ENCODE measurements at places on chromosomes 5 and 9.
A peak's percentile ranks its signal among the peaks of the same experiment; 100 is the strongest.

GRCh38 chr9:3446313-3446712 is 79.5 kb downstream of the RFX3 start:
- DNase-seq: no peak

DNA sequence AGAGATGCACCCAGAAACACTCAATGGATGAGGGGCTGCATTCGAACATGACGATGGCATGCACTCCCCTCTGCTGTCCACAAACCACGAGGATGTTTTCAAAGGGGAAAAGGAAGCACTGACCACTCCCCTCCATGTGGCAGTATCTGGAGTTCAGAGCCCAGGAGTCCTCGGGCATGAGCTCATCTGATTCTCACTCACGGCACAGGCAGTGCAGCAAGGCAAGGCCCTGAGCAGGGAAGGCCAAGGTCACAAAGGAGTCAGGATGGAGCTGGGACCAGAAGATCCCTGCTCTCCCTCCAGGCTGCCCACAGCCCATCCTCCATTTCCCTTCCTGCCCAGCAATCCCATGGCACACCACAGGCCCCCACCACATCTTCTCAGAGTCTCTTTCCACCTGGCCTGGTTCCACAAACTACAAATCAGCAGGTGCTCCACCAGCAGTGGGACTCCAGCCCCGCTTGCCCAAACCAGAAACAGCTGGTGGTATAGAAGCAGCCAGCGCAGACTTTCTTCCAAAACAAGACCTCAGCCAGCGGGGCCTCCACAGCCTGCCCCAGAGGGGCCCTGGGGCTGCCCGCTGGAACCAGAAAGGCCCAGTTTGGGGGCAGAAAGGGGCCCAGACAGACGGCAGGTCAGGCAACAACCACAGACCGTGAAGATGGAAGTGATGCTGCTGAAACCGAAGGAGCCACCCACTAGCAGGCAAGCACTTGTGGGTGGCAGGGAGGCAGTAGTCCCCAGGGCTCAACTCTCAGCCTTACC is 12.2 kb downstream of the TNIP1 start:
- peak; percentile 82 for DNase-seq

DNA sequence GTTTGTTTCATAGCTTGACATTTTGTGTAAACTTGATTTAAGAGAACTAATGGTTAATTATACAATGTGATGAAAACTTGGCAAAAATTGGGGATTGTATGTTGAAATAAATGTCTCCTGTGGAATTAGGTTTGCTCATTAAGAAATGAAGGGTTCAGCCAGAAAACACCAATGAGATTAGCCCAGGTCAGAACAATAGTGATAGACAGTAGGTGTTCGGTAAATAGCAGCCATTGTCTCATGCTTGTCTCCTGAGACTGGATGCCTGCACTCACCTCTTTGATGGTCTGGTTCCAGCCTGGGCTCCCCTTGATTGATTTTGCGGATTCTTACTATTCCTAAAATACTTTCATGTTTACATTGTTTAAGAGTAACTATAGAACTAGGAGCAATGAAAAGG is 135.5 kb downstream of the FBN2 start:
- no peak for DNase-seq

GRCh38 chr5:73288803-73289720 is 116.1 kb downstream of the TMEM174 start:
- DNase-seq: no peak

GRCh38 chr5:177409043-177409801 is at the start of gene F12:
Gene F12 (minus strand): TSS chr5:177409564. CDS start chr5:177409527, 37 bp downstream.
- no peak for DNase-seq

- no peak for DNase-seq
Observed at GRCh38 chr5:42374679-42375273, 48.5 kb upstream of the GHR start.

DNA sequence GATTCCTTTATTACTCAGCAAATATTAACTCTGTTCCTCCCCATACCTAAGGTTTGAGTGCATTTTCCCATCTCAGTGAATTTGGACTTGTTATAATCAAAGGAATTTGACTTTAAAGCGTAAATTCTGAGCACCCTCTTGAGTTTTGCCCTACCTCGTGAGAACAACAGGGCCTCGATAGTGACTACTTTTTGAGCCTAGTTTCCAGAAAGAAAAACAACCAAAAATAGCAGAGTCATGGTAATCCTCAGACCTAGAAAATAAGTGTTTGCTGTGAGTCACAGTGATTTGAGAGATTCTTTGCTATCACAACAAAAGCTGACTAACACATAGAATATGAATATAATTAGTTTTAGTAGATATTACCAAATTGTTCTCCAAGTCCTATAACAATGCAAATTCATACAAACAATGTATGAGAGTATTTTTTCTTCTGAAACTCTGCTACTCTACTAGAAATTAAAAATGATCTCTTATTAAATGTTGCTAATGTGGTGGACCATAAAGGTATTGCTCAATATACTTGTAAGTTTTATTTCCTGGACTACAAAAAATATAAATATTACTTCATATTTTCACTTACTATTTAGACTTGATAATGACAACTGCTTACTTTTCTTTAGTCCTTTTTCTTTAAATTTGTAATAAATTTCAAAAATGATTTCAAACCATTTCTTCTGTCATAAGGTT is 759.7 kb downstream of the BRINP1 start:
- peak; percentile 62 for DNase-seq

DNA sequence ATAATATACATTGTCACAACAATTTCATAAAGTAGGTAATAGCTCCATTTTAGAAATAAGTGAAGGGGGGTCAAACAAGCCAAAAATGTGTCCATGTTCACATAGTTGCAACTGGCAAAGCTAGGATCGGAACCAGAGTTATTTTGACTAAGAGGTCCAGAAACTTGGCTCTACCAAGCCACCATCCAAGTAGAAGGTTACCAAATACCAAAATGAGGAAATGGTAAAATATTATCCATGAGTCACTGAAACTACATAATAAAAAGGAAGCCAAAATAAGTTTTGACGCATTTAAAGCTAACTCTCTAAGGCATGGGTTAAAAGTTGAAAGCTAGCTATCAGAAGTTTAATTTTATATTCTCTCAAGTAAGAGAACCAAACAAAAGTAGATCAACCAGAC is 886.9 kb upstream of the DMAC1 start:
- no peak for DNase-seq

- peak; percentile 79 for DNase-seq
Observed at GRCh38 chr5:180323941-180324600, 29.1 kb downstream of the GFPT2 start.

DNA sequence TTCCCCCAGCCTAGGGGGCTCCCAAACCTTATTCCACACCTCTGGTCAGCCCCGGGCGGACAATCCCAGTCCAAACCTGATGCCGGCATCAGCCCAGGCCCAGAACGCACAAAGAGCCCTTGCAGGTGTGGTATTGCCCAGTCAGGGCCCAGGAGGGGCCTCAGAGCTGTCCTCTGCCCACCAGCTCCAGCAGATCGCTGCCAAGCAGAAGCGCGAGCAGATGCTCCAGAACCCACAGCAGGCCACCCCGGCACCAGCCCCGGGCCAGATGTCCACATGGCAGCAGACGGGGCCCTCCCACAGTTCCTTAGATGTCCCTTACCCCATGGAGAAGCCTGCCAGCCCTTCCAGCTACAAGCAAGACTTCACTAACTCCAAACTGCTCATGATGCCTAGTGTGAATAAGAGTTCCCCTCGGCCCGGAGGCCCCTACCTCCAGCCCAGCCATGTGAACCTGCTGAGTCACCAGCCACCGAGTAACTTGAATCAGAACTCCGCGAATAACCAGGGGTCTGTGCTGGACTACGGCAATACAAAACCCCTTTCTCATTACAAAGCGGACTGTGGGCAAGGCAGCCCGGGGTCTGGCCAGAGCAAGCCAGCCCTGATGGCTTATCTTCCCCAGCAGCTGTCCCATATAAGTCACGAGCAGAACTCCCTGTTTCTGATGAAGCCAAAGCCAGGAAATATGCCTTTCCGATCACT is 27.6 kb upstream of the LTC4S start:
- DNase-seq: peak; percentile 49

DNA sequence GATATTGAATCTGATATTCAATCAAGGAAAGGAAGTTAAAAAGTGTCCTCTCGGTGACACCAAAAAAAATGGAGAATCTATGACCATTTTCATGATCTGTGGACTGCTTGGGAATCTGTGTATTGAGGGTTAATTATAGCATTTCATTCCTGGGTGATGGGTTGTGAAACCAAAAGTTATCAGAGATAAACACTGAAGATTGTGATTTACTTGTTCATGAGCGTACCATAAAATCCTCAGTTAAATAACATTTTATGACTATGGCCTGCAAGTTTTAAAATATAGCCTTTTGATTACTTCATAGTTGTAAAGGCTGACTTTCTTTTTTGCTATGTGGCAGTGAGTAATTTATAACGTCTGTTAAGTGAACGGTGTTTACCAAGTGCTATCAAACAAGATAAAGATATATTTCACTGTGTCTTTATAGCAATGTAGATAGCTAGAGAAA is 267.9 kb upstream of the SEMA6A start:
- no peak for DNase-seq

GRCh38 chr5:156479849-156480248 is 152.9 kb downstream of the SGCD start:
- DNase-seq: no peak

- peak; percentile 63 for DNase-seq
Observed at GRCh38 chr5:57338068-57338867, 144.3 kb downstream of the ACTBL2 start.

DNA sequence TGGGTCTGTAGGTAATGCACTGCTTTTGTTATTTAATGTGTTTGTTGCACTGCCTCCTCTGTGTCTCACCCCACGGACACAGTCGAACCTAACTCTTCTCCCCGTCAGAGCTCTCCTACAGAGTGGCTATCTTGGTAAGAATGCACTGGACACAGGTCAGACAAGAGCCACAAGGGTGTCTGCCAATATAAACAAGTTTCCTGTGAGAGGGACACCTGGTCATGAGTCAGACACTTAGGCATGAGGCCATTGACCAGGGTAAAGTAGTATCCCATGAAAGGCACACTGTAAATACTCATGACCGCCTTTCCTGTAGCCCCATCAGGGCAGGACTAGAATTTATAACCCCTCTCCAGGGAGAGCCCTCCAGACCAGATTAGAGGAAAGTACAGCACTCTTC is 115.5 kb downstream of the SLC12A2 start:
- peak; percentile 88 for DNase-seq

DNA sequence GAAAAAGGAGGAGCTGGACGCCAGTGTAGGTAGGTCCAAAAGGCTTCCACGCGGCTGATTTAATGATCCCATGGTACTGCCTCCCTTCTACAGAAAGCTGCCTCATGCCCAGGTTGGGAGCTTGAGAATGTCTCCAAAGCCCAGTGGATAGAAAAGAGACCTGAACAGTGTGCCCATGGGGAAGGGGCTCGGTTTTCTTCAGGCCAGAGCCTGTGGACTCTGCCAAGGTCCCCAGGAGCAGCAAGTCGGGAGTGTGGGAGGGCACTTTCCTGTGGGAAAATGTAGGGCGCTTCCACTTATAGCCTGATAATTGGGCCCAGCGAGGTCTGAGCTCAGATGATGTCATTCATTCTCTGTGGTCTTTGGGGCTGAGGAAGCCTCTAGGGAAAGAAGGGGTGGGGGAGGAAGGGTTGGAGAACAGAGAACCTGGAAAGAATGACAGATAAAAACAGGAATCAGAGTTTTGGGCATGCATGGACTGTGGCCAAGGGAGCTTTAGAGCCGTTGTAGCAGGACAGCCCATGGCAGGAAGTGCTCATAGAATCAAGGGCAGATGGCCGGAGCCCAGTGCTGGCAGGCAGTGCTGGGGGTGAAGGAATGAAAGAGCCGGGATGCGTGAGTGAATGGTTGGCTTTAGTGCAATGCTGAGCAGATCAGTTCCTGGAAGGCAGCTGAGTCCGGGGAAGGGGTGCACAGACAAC is 42.5 kb upstream of the SH3PXD2B start:
- DNase-seq: no peak

GRCh38 chr9:83511051-83511450 is 27.1 kb downstream of the FRMD3 start:
- no peak for DNase-seq

DNA sequence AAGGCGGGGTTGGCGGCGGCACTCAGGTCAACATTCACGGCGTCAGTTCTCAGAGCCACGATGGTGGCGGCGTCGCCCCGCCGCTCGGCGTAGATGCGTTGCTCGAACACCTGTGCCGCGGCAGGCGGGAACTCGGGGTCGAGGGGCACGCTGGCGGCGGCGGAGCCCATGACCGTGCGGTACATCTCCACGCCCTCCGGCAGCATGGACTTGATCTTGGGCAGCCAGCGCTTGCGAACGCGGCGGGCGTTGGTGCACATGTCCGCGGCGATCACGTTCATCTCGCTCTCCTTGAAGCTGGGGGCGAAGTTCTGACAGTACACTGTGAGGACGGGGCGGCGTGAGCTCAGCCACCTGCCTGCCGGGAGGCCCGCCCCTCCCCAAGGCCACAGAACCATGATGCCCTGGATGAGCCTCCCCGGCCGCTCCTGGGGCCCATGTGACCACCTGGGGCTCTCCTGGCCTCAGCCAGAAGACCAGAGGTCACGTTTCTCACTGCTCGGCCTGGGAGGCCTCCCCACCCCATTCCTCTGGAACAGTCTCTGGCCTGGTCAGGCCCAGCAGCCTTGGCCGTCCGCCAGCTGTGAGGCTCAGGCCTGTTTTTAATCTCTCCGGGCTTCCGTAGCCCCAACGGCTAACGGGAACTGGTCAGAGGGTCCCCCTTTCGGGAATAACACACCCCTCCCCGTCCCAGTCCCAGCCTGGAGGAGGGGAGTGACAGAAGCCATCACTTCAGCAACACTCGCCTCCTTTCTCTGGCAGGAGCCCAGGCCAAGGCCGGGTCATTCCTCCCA is 50.7 kb upstream of the UBAC1 start:
- DNase-seq: no peak

- DNase-seq: no peak
Observed at GRCh38 chr5:159511570-159511969, 181.3 kb upstream of the IL12B start.

GRCh38 chr9:115261656-115262081 is 143.7 kb upstream of the TNC start:
- DNase-seq: no peak

DNA sequence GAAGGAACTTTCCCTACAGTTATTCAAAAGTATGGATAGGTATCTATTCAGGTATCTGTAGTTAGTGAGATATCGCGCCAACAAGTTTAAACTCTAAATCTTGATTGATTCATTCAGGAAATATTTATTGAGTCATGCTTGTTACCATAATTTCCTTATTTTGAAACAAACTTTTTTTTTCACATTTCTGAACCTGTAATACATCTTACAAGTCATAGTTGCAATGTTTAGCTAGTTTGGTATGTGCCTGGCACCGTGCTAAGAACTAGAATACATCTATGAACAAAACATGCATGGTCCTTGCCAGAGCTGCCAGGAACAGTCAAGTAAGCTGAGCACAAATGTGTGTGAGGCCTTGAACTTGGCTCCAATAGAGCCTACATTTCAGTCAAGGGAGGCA is 226.4 kb downstream of the PCSK5 start:
- no peak for DNase-seq

Measured in Caki2 (cell line).